ENCODE measurements at places on chromosomes 7 and 10.
A peak's percentile ranks its signal among the peaks of the same experiment; 100 is the strongest.

- no peak for DNase-seq
Observed at GRCh38 chr7:130923365-130923764, 189.4 kb upstream of the KLF14 start.

DNA sequence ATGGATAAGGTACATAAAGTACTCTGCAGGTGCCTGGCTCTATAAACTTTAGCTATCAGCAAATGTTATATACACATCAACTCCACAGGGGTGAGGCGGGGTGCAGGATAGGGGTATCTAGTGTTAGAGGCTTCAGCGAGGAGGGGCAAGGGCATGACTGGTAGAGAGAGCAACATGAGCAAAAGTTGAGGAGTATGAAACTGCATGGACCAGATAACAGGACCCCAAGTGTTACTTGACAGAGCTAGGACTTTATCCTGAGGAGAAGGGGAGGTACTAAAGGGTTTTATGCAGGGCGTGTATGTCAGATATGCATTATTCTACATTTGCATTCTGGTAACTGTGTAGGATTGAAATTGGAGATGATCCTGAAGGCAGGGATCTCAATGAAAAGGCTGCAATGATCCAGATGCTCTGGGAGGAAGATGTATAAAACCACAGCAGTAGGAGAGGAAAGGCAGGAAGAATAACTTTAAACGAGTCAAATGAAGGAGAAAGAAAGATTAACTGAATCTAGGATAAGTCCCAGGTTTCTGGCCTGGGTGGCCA, 109.8 kb upstream of the FAM133B start:
- DNase-seq = no peak

DNA sequence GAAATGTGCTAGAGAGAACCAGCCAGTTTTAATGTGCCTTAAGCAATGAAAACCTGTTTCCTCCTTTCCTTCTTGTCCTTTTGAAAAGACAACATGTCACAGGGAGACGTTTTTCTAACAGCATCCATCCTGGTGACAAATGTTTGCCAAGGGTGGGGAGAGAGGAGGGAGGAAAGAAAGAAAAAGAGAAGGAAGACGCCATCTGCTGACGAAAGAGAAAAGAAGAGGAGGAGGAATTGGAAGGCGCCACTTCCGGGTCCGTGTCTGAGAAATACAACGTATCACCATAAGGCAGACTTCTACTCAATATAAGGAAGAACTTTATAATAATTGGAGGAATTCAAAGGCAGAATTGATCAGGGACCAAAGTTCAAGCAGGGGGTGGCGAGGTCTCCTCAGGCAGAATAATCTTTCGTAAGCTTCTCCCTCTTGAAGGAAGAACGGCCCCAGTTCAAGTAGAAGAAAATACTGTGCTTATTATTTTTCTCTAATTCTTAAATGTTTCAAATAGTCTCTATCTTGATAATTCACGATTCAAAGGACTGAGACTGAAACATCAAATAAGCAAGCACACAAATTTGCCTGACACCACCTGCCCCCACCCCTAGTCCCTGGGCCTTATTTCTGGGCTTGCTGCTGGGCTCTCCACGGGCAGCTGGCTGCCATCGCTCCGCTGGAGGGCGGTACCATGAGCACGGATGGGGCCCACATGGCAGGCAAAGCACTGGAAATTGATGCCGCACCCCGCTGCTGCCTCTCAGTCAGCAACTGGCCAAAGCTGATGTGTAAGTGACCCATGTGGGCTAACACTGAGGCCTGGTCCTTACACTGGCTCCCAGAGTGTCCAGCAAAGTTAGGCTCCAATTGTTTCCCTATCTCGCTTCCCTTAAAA, 273.7 kb upstream of the KLF14 start:
- DNase-seq = peak; percentile 53

- DNase-seq = no peak
Observed at GRCh38 chr10:117137911-117138642, at the start of gene VAX1. Gene VAX1, minus strand, starts transcription at chr10:117138270. Its CDS starts 214 bp downstream, at chr10:117138056.

DNA sequence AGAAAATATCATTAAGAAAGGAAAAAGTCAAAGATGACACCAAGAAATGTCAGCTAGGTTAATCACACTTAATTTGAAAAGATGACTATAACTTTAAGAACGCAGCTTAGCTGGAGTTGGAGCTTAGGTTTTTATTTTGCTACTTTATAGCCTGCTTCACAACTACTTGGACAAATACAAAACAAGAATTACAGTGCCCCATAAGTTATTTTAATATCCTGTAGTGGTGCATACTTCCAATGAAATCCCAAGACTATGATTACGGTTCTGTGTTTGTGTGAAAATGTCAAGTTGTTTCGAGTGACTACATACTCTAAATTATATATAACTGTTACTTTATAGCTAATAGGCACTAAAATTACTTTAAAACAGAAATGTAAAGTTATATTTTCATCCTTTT, 244.6 kb upstream of the MGMT start:
- DNase-seq = no peak

GRCh38 chr7:69735582-69735981, 137.3 kb downstream of the AUTS2 start:
- DNase-seq = no peak

DNA sequence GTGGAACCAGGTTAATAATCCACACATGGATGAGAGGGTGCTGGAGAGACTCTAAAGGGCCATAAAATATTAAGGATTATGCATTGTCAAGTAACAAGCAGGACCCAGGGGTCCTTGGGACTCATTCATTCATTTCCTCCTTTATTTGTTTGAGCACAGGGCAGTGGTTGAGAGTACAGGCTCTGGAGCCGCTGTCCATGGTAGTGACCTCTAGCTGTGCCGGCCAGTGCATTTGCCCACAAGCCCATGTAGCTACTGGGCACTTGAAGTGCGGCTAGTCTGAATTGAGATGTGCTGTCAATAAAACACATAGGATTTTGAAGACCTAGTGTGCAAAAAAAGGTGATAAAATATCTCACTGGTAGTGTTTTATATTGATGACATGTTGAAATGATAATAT, 137.6 kb downstream of the C10orf105 start:
- DNase-seq = no peak

DNA sequence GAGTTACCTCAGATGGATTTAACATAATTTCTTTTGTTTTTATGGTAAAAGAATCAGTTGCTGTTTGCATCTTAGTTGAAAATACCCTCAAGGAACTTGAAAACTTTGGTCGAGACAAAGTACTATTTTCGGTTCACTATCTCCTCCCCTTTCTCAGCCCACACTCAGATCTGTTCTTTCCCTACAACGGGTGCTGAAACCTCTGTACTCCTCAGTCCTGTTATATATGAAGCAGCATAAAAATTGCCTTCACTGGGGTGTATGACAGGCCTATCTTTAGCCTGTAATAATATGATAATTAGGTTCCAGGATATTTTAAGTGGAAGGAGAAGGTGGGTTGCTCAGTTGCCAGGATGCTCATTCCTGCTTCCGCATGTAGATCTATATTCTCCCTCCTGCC, 105.2 kb upstream of the NOBOX start:
- DNase-seq = no peak

DNA sequence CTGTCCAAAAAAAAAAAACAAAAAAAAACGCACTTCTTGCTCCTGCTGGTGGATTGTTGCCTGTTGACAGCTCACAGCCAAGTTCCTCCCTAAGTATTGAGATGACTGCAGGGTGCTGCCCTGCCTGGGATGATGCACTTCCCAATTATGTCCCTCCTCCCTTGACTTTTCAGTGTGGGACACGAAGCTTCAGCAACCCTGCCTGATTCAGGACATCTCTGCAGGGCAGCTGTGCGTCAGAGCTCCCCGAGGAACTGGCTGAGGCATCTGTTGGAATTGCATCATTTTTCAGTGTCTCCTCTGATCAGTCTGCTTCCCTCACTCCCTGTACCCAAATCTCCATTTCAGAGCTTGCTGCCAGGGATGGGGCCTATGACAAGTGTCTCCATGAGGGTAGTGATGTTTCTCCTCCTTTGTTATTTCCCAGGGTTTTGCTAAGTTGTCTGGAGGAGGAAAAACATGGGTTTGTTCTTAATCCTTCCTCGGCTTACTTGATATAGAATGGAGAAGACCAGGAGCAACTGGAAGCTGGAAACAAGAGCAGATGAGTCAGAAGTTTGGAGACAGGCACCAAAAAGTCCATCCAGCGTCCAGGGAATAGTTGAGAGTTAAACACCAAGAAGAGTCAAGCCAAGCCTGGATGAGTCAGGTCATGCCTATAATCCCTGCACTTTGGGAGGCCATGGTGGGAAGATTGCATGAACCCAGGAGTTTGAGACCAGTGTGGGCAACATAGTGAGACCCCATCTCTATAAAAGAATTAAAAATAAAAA, 355.1 kb downstream of the GALNT17 start:
- DNase-seq = no peak

- DNase-seq = no peak
Observed at GRCh38 chr10:2984682-2985081, 82.7 kb upstream of the PFKP start.

- no peak for DNase-seq
Observed at GRCh38 chr7:2038931-2039728, 193.6 kb downstream of the MAD1L1 start.

- DNase-seq = no peak
Observed at GRCh38 chr10:112844681-112845544, 105.1 kb upstream of the TCF7L2 start.

DNA sequence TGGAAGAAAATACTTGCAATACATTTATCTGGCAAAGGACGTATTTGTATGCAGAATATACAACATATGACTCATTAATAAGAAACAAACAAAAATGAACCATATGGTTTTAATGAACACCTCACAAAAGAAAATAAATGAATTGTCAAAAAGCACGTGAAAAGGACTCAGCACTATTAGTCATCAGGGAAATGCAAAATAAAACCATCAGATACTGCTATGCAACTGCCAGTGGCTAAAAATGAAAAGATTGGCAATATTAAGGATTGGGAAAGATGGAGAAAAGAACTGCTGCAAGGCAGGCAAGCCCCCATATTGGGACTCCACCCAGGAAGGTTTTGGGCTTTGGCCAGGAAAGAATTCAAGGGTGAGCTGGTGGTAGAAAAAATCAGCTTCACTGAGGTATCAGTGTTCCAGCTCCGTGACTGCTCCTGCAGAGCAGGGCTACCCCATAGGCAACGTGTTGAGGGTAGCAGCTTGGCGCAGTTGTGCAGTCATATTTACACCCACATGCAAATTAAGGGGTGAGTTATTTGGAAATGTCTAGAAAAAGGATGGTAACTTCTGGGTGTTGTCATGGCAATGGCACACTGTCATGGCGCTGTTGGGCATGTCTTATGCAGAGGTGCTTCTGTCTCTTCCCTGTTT, 72.7 kb downstream of the CUBN start:
- no peak for DNase-seq

- no peak for DNase-seq
Observed at GRCh38 chr7:18788026-18788425, 292.5 kb downstream of the HDAC9 start.

GRCh38 chr10:3769556-3769955, 15.5 kb downstream of the KLF6 start:
- DNase-seq = no peak

DNA sequence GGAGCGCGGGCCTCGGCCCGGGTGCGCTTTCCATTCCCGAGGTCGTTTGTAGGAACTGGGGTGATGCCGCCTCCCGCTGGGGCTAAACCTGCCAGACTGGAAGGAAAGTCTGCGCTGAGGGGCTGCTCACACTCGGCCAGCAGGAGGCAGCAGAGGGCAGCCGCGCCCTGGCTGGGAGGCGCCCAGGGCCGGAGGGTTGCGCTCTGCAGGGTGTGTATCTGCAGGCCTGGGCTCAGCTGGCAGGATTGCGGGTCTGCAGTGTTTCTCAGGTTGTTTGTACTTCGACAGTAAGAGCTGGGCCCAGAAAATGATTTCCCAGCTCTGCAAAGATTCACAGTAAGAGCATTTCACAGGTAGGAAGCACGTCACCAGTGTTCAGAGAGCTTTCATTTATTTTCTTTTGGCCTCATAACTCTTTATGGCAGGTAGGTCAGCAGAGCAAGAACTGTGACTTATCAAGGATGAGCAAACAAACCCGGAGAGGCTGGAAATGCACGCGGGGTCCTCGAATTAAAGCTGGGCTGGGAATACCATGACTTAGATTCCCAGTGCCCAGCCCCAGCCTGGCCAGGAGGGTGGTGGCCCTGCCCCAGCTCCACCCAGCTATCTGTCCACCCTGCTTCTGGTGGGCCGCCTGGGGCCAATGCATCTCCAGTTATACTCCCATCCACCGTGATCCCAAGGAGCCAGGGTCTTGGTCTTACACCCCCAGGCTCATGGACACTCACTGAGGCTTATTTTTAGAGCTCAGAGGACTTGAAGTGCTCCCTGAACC, 15.2 kb upstream of the PPP2R2D start:
- peak; percentile 86 for DNase-seq

- DNase-seq = no peak
Observed at GRCh38 chr10:71752391-71753090, 20.8 kb downstream of the VSIR start.

DNA sequence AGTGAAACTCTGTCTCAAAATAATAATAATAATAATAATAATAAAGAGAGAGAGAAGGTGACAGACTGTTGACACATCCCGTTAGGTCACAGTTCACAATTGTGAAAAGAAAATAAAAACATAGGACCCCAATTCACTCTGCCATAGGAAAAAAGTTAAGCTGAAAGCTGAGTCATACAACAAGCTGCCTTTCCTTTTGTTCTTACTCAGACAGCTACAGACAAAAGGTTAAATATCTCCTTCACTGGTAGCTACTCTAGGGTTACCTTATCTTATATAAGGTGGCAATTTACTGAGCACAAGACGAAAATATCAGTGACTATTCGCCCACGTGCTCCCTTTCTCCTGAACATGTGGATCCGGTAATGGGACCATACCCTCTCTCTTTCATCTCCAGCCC, 17.5 kb downstream of the TUBAL3 start:
- DNase-seq = no peak

GRCh38 chr7:151744051-151744580, 132.8 kb downstream of the PRKAG2 start:
- no peak for DNase-seq

GRCh38 chr7:16630654-16631053, 14.9 kb downstream of the ANKMY2 start:
- no peak for DNase-seq

DNA sequence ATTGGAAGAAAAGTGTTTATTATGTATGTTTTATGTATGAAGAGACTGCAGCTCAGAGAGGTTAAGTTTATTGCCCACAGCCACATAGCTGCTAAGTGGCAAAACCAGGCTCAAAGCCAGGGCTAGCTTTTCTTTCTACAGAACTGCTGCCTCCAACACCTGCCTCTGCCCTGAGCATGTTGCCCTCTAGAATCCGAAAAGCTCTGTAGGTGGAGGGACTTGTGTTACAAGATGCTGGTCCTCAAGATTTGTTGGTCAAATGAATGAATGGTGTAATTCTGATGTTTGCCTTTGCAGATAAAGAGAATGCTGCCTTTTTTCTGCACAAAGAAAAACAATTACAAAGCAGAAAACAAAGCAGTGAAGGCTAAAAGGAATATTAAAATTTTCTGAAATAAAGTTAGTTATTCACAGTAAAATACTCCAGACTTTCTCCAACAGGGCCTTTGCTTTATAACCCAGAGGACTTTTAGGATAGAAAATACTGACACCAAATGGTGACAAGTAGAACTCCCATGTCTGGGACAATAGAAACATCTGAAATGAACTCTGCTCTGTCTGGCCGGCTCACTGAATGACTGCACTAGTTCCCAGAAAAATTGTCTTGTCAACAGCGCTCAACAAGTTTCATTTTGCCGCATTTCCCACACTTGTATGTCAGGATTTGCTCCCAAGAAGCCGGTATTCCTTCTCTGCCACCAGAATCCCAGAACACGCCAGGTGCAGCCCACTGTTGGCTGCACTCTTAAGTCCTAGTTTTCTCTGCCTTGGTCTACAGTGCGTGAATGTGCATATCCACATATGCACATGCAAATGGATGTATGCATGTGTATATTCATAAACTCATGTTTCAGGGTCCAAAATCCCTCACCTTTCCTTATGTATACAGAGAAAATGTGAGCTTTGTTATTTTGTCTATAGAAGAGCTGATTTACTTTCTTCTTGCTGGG, 11.0 kb upstream of the DNTT start:
- DNase-seq = no peak
